EL (cell line): ENCODE measurements at places on chromosomes 1 and 21.
A peak's percentile ranks its signal among the peaks of the same experiment; 100 is the strongest.

GRCh38 chr21:41952568-41953248 is 1.1 kb downstream of the C2CD2 start:
- no peak for DNase-seq

- DNase-seq: peak; percentile 23
Measured at GRCh38 chr21:42400525-42400924, 3.2 kb upstream of the UBASH3A start.

DNA sequence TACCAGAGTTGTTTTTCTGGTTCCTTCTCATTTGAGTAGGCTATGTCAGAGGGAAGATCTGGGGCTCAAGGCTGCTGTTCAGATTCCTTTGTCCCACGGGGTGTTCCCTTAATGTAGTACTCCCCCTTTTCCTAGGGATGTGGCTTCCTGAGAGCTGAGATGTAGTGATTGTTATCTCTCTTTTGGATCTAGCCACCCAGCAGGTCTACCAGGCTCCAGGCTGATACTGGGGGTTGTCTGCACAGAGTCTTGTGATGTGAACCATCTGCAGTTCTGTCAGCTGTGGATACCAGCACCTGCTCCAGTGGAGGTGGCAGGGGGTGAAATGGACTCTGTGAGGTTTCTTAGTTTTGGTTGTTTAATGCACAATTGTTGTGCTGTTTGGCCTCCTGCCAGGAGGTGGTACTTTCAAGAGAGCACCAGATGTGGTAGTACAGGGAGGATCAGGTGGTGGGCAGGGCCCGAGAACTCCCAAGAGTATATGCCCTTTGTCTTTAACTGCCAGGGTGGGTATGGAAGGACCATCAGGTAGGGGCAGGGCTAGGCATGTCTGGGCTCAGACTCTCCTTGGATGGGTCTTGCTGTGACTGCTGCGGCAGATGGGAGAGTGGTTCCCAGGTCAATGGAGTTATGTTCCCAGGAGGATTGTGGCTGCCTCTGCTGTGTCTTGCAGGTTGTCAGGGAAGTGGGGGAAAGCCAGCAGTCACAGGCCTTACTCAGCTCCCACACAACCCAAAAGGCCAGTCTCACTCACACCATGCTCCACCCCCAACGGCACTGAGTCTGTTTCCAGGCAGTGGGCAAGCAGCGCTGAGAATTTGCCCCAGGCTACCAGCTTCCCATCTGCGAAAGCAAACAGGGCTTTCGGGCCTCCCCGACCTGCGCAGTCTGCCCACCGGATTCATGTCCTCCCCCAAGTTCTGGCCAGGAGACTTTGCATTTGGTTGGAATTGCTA is 64.2 kb downstream of the SERINC2 start:
- peak; percentile 85 for DNase-seq

GRCh38 chr1:21334214-21335087 is 44.2 kb upstream of the ECE1 start:
- peak; percentile 96 for DNase-seq

- no peak for DNase-seq
Measured at GRCh38 chr1:103942029-103942428, 192.3 kb downstream of the AMY1C start.

- no peak for DNase-seq
Measured at GRCh38 chr21:24223624-24224023, 1383.7 kb downstream of the MRPL39 start.

DNA sequence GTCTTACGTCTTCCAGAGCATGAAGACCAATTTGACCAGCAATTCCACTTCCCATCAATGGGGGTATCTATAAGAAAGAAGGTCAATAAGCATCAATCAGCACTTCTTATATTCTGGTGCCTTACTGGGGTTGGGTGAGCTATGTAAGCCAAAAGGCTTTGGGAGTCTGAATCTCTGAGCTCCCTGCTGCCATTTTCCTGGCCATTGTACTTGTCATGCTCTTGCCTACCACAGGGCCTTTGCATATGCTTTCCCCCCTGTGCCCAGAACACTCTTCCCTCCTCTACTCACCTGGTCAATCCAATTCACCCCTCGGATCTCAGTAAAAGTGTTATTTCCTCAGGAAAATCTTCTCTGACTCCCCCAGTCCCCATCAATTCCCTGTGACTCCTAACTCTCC is 36.3 kb downstream of the C8B start:
- no peak for DNase-seq

- DNase-seq: peak; percentile 64
Measured at GRCh38 chr21:45129189-45129923, 55.0 kb downstream of the ADARB1 start.

DNA sequence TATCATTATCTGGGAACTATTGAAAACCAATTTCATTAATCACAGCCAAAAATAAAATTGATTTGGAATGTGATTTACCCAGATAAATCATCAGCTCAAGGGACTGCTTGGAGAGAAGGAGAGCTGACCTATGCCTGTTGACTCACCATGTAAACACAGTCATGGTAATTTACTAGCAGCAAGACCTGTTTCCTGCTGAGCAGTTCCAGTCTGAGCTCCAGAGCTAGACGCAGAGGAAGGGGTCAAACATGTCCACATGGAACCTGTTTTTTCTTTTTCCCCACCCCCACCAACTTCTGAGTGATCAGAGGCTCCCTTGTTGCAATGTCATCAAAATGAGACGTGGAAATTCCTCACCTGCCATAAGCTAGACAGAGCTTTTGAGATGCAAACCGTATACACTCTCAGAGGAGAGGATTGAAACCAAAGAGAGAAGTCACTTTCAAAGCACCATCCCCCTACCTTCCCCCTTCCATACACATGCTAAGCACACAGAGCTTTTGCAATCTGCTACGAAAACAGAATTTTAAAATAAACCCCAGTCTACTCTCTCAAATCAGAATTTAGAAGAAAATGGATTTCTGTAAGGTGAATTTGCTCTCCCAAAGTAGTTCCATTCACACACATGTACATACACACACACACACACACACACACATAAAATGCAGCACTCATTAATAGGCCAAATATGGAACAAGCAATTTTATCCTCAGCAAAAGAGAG is 55.9 kb upstream of the PTGFRN start:
- peak; percentile 84 for DNase-seq

DNA sequence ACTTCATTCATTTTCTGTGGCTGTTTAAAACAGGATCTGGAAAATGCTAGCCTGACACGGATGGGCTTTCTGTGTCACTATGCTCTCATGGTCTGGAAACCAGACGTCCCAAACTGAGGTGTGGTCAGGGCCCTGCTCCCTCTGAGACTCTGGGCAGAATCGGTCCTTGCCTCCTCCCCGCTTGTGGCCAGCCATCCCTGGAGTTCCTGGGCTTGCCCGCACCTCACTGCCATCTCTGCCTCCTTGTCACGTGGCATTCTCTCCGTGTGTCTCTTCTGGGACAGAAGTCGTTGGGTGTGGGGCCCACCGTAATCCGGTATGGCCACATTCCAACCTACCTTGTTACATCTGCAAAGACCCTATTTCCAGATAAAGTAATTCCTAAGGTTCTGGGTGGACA is 10.1 kb upstream of the ACTRT2 start:
- DNase-seq: no peak

GRCh38 chr21:32240851-32241687 is 37.8 kb downstream of the MIS18A start:
- no peak for DNase-seq

DNA sequence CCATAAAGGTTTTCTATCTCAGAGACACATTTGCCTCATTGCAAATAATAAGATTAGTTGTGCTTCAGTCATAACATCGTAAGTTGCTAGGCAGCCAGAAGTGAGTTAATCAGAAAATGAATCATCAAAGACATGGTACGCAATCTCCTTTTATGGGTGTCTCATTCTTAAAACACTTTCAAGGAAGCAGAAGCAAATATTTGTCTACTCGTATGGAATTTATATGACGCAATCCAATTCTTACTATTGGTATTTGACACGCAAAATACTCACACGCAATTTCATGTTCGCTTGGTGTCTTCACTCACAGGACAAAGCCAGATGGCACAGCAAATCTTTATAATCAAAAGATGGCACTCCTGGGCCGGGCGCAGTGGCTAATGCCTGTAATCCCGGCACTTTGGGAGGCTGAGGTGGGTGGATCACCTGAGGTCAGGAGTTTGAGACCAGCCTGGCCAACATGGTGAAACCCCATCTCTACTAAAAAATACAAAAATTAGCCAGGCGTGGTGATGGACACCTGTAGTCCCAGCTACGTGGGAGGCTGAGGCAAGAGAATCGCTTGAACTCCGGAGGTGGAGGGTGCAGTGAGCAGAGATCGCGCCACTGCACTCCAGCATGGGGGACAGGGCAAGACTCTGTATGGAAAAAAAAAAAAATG is 56.4 kb downstream of the HLCS start:
- DNase-seq: peak; percentile 97

DNA sequence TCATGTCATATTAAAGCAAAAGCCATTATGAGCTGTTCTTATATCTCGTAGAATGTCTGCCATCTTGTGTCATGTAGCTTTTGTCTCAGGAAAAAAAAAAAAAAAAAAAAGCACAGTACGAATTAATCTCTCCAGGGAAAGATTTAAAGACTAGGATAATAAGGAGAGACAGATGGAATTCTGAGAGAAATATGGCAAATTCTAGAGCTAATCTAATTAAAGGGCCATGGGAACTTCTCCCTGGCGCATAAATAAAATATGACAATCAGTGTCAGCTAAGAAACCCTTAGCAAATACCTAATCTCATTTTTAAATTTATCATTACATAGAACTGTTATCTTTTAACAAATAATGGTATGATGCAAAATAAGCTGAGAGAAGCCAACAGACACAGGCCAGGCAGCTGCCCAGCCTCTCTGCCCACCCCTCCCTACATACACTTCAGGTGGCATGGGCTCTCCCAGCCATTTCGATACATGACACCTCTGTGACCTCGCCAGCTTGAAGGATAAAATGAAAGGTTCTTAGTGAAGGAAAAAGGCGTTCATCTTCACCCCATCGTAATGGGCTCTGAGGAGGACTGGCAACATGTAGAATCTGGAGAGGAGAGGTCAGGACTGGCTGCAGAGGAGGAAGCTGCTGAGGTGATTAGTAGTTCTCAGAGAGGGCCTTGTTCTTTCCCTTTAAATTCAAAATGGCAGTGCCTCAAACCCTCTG is 39.8 kb downstream of the DISC1 start:
- DNase-seq: no peak

DNA sequence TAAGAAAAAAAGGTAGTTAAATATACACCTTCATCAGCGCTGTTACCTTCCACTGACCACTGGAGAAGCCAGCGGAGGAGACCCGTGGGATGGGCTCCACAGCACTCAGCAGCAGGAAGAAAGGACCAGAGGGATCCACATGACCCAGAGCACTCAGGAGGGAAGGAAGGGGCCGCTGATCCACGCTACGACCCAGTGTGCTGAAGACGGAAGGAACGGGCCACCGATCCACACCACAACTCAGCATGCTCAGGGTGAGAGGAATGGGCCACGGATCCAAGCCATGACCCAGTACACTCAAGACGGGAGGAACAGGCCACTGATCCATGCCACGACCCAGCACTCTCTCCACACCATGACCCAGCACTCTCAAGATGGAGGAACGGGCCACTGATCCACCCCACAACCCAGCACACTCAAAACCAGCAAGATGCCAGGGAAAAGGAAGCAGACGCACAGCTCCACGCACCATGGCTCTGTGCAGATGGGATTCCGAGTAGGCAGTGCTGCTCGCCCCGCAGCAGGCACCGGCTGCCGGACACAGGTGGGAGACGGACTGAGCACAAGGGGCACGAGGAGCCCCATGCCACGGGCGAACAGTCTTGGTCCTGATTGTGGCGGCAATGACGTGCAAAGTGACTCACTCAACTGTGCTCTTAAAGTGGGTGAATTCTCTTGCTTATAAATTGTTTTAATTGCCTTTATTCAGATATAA is 8.7 kb downstream of the WRAP73 start:
- no peak for DNase-seq

GRCh38 chr1:223751696-223752095 is 39.4 kb downstream of the CAPN2 start:
- DNase-seq: no peak

- no peak for DNase-seq
Measured at GRCh38 chr1:10905841-10906655, 106.4 kb upstream of the TARDBP start.

DNA sequence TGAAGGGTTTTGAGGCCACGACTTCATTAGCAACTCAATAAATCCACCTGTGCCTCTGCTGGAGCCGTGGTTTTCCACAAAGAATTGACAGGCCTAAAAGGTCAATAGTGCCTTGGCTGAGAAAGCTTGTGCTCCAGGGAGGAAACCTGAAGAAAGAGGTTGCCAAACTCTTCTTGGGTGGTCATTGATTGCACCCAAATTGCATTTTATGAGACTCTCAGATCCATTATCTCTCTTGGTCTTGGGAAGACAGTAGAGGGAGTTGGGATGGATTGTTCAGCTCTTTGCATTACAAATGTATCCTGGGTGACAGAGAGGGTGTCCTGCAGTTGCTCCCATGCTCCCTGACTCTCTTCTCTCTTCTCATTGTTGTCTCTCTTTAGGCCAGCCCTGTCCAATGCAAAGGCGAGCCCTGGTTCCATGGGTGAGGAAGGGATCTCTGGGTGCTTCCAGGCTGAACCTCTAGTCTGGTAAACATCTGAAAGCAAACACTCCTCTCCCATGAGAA is 46.1 kb upstream of the HTR1D start:
- DNase-seq: no peak

DNA sequence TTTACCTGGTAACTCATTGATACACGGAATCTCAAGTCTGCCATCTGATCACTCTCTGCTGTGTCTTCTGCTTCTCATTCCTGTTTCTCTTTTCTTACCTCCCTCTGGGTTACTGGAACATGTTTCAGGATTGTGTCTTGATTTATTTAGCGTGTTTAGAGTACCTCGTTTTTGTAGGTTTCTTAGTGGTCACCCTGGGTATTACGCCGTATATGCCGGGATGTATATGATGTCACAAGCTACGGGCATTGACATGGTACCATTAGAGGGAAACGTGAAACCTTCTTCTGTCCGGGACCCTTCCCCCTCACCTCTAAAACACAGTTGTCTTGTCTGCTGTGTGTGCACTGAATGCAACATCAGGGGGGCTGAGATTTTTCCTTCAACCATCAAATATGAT is 2.8 kb downstream of the ACTRT2 start:
- no peak for DNase-seq

DNA sequence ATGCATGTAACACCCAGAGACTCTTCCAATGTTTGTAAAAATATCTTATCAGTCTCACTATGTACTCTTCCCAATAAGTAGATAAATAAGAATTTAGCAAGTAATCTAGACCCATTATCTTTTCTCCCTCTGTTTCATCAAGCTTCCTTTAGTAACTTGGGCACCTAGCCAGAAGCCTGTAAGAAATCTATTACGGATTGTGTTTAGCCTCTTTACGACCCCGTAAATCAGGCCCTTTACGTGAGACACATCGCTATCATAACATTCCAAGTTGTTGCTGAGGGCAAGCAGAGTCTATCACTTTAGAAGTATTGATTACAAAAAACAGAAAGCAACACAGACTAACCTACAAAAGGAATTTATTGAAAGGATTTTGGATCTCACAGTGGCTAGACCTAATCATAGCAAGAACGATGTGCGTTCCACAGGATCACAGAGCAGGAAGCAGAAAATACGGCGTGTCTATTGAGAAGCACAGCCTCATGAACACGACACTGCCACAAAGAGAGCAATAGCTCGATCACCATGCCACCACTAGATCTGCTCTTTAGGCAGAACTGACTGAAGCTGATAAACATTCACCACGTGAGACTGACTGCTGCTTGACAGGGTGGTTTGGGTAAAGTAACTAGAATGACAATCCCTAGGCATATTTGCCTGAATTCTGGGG is 922.1 kb downstream of the AMY1C start:
- DNase-seq: no peak
